ENCODE measurements at places on chromosomes 1 and 21.

- peak; percentile 21 for DNase-seq
Observed at GRCh38 chr1:110482662-110483307, 31.8 kb downstream of the PROK1 start.

GRCh38 chr1:198278943-198279342 lies 122.1 kb downstream of the NEK7 start:
- DNase-seq: no peak

DNA sequence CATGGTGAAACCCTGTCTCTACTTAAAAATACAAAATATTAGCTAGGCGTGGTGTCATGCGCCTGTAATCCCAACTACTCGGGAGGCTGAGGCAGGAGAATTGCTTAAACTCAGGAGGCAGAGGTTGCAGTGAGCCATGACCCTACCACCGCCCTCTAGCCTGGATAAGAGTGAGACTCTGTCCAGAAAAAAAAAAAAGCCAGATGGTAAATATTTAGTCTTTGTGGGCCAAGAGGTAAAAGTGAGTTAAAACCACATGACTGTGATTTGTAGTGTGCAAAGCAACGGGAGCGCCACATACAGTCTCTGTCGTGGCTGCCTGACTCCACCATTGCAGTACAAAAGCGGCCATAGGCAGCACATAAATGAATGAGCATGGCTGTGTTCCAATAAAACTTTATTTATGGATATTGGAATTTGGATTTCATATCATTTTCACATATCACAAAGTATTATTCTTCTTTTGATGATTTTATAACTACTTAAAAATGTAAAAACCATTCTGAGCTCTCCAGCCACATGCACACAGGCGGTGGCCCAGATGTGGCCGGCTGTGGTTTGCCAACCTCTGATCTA lies 51.8 kb upstream of the CASZ1 start:
- DNase-seq: no peak

DNA sequence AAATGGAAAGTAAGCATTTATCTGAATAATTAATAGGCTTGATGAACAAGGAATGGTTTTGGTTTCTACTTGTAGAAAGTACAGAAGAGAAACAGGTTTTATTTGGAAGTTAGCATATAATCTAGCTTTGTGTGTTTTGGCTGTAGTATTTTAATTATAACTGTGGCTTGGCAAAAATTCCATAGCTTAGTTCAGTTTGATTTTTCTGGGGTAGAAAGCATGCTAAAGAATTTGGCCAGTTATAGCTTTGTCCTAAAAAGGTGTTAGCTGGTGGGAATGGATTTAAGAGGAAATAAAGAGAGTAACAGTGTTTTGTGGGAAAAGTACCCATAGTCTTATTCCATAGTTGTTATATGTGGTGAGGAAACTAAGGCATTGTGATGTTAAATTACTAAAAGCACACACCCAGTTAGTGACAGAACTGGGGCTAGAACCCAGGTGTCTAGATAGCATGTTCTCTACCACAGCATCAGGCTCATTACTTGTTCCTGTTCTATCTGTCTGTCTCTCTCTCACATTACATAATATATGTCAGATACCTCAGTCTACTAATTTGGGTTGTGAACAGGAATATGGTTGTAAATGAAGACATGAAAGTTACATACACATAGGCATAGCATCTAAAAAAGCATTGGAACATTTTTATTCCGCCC lies 55.0 kb downstream of the MPZL1 start:
- DNase-seq: no peak

DNA sequence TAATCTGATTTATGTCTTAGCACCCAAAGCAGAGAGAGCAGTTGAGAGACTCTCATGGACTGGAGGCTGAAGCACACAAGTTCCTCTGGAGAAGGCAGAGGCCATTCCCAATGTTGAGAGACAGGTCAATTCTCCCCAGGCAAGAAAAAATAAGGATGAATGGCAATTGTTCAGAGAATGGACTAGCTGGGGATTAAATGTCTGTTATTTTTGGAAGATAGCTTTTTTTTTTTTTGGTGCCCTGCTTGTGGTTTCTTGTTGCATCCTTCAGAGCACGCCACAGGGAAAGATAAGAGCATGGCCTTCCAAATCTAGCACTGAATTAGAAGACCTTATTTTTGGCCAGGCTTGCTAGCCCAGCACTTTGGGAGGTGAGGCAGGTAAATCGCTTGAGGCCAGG lies 65.6 kb upstream of the ERRFI1 start:
- DNase-seq: no peak

DNA sequence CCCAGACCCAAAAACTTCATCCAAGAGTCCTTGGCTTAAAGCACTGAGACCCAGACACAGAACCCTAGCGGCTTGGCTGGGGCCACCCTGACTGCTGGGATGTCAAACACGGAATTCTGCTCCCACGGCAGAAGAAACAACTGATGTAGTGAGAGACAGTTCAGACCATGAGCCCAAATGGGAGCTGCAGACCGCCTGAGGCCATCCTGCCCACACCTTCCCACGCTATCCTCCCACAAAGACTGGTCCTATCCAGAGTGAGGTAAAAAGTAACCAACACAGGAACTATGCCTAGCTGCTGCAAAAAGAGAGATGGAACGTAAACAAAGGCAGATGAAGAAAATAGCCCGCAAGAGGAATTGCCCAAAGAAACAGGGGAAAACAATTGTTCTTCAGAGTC lies 203.3 kb downstream of the PTPRU start:
- no peak for DNase-seq

- DNase-seq: no peak
Observed at GRCh38 chr1:206497363-206497762, 10.0 kb upstream of the RASSF5 start.

GRCh38 chr1:43482215-43482614 lies 28.5 kb upstream of the HYI start:
- no peak for DNase-seq

DNA sequence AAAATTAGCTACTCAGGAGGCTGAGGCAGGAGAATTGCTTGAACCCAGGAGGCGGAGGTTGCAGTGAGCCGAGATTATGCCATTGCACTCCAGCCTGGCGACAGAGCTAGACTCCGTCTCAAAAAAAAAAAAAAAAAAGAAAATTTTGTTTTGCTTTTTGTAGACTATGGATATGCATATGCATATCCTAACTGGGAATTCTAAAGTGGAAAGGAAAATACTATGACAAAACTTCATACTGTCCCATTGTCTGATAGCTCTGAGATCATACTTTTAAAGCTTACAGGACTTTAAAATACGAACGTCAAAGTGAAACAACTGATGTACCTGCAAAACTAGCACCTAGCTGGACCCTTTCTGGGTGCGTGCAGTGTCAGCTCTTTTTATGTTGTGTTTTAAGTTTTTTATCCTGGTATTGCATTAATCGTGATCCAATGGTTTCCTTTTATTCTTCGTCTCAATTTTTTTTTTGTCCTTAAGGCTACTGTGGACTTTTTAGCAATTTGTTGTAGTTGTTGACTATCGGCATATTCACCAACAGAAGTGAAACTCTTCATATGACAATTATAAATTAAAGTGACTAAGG lies 19.2 kb downstream of the SPRTN start:
- DNase-seq: no peak

DNA sequence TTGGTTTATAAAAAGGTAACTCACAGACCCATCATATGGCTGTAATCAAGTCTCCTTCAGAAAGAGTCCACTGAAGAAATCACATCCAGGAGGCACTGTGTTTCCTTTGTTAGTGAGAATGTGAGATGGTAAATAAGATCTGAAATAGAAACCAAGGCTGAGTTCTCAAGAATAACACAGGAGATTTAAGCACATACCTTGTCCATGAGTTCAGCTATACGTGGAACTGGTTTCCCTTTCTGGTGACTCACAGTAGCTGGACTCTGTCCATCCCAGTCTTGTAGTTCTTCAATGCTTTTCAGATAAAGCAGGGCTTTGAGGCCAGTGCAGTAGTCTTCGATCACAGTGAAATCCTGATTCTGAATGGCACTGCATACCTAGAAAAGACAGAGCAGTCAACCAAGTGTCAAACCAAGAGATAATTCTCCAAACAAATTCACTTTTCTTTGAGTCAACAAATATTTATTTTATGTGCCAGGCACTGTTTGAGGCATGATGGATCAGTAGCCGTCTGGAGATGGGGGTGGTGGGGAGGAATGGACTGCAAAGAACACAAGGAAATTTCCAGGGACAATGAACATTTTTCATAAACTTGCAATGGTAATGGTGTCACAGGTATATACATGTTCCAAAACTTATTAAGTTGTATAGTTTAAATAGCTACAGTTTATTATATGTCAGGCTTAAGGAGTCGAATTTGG lies 471.4 kb downstream of the PTBP2 start:
- peak; percentile 23 for DNase-seq

- peak; percentile 67 for DNase-seq
Observed at GRCh38 chr1:54542962-54543539, 5.0 kb upstream of the ACOT11 start.

GRCh38 chr1:19123837-19124236 lies 86.2 kb downstream of the UBR4 start:
- no peak for DNase-seq

DNA sequence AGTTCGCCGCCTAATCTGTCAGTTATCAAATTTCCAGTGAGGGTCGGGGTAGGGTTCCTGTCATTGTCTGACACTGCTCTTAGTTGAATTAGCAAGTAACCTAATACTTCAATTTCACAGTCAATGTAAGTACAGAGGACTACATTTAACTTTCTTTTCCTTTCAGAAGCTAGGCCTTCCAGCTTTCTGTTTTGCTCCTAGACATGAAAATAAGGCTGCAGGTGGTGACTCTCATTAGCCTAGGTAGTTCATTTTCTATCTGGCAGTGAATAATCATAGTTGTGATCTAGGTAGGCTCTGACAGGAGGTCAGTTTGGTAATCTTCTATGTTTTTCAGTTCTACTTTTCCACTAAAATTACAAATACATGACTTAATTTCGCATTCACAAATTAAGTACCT lies 783.1 kb downstream of the MRPL39 start:
- no peak for DNase-seq

GRCh38 chr1:118504867-118505266 lies 319.8 kb upstream of the SPAG17 start:
- no peak for DNase-seq

- DNase-seq: peak; percentile 67
Observed at GRCh38 chr1:202807451-202807925, 733 bp downstream of the KDM5B start.

GRCh38 chr1:114234408-114235124 lies 80.9 kb upstream of the SYT6 start:
- DNase-seq: no peak

GRCh38 chr1:9591669-9592509 lies 3.2 kb downstream of the TMEM201 start:
- peak; percentile 71 for DNase-seq

DNA sequence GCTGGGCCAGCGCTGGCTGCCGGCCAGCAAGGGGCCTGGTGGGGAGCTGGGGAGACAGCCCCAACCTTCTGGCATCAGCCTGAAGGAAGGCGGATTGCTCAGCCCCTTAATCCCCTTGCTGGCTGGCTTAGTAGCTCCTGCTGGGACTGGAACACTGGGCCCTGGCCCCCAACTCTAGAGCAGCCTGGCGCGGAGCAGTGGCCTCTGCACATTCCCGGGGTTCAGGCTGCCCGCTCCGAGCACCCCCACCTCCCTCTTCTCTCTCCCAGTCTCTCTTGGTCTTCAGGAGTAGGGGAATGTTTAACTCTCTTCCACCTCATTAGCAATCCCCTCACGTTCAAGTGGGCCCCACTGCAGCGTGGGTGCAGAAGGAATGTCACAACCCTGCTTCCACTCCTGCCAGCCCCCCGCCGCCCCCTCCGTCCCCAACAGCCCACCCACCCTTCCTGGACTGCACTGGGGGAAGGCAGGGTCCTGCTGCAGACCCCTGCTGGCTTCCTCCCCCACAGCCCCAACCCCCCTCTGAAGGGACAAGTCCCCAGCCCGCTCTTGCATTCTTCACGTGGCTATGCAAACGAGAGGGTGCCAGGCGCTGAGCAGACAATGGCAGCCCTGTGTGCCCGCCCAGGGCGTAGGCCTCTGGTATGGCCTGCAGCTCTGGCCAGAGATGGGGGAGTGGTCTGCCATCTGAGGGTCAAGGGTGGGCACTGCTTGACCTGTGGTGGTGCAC lies 980 bp upstream of the CLDN19 start:
- peak; percentile 79 for DNase-seq

DNA sequence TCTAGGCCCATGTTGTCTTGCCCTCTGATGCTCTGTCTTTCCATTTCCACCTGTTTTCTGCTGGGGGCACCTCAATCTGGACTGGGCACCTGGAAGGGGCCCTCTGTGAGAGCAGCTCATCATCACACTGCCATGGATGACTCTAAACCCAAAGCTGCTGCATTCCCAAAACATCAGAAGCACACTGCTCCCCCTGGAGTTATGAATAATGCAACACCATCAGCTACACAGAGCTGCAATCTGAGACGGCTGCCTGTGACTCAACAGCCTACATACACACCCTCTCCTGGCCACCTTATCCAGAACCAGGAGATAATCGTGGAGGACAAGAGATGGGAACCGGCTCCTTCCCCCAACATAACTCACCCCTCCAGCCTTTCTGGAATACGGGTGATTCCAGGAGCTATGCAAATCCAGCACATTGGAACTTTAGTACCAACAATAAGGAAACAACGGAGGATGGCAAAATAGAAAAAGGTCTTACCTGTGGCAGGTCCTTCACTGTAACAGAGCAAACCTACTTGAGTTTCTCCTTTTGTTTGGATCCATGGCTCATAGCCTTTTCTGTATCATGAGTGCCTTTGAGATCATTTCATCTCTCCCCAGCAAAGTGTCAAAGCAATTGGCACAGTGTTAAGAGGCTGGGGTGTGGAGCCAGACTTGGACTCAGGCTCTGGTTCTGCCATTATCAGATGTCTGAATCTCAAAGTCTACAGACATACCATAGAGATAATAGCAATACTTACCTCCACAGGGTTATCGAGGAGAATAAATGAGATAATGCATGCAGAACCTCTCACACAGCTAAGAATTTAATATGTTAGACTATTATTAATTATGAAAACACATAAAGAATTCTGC lies 29.3 kb downstream of the AK2 start:
- DNase-seq: peak; percentile 72

GRCh38 chr1:246063013-246063616 lies 444.0 kb downstream of the SMYD3 start:
- DNase-seq: no peak

DNA sequence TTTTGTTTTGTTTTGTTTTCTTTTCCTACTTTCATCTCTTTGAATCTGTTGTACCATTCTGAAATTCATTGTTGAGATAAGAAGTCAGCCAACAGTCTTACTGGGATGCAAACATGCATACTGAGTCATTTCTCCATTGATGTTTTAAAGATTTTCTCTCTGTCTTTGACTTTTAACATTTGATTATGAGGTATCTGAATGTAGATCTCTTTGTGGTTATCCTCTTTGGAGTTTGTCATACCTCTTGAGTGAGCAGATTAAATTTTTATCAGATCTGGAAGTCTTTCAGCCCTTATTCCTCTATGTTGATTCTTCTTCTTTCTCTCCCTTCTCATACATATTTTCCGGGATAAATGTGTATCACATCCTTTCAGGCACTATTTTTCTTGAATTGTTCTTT lies 406.9 kb upstream of the NCAM2 start:
- DNase-seq: no peak

Measured in eye (tissue), 1 donor.